Non-pigmented ciliary epithelial cell (primary cell): ENCODE measurements at places on chromosomes 2 and 18.

DNA sequence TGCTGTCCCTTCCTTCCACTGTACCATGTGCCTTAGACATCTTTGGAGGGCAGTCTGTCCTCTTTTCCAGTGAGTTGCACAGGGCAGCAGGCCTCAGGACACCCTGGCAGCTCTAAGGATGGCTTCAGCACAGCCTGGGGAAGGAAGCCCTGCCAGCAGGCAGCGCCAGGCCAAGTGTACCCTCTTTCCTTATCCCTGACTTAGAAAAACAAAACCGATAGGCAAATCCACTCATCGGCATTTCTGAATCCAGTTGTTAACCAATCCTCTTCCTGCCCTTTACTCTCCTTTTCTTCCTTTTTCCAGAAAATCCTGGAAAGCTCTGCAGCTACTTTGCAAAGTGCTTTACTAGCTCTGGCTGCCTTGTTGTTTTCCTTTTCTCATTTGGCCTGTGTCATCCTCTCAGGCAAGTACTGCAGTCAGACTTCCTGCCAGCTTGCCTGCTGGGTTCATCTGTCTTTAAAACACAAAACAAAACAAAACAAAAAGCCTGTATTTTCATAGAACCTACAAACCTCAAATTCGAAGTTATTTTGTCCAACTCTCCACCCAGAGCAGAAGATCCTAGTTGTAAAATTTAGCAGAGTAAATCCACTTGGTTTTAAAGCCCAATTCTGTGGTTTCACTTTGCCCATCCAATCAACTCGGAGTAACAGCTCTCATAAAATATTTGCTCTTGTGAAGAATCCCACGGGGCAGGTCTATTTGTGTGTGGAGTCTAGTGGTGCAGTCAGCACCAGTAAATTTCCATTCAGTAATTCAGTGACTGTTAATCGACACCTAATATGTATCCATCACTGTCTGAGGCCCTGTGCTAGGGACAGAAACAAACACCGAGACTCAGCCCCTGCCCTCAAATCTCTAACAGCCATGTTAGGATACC, 45.2 kb downstream of the PCBP1 start:
- DNase-seq, result no peak

- no peak for DNase-seq
Measured at GRCh38 chr2:64456293-64456692, 2.3 kb downstream of the LGALSL start.

DNA sequence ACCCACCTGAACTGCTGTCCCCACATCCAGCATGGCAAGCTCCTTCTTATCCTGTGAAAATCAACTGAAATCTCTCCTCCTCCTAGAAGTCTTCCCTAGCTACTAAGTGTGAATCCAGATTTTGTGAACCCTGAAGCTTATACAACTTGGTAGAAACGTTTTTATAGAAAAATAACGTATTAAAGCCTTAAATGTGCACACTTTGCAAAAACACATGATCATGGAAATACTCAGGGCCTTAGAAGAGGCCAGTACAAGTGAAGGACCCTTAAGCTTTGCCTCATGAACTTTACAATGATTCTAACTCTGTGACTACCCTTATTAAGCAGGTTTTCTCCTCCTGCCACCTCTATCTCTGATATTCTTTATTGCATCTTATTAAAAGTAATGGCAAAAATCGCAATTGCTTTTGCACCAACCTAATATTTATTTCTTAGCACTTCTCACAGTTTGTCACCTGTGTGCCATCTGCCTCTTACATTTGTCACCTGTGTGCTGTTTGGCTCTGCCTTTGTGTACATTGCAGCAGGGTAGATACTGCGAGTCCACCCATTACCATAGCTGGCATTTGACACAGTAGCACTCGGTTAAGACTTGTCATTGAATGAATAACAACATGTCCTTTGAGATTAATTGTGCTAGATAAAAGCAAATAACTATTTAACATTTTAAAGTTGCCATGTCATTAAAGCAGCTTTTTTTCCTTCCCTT, 42.2 kb downstream of the FRZB start:
- no peak for DNase-seq

DNA sequence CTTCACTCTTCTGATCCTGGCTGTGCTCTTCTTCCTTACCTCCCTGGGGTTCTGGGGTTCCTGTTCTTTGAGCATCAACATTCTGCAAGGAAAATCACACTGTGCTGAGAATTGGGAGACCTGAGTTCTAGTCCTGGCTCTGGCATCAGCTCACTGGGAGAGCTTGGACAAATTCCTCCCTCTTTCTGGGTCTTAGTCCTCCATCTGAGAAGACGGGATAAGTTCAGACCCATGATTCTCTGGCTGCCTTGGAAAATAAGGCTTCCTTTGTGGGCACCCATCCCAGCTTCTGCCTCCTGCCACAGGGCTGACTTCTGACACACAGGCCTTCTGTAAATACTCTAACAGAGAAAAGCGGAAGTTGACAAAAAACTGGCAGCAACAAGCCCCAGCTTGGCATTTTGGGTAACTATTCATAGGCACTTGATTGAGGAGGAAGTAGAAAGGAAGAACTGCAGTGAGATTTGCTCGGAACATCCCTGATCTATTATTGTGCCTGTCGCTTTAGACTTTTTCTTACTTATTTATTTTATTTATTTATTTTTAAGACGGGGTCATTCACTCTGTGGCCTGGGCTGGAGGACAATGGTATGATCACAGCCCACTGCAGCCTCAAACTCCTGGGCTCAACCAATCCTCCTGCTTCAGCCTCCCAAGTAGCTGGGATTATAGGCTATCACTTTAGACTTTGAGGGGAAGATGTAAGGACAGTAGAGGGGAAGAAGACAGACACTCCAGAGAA, 7.9 kb downstream of the PCBP1 start:
- DNase-seq, result no peak
